ENCODE measurements at places on chromosomes 5 and 9.

- no peak for DNase-seq
These were observed 86.6 kb downstream of the SH3GL2 start for GRCh38 chr9:17665450-17665849.

- no peak for DNase-seq
These were observed 122.7 kb downstream of the GCNT1 start for GRCh38 chr9:76581731-76582130.

DNA sequence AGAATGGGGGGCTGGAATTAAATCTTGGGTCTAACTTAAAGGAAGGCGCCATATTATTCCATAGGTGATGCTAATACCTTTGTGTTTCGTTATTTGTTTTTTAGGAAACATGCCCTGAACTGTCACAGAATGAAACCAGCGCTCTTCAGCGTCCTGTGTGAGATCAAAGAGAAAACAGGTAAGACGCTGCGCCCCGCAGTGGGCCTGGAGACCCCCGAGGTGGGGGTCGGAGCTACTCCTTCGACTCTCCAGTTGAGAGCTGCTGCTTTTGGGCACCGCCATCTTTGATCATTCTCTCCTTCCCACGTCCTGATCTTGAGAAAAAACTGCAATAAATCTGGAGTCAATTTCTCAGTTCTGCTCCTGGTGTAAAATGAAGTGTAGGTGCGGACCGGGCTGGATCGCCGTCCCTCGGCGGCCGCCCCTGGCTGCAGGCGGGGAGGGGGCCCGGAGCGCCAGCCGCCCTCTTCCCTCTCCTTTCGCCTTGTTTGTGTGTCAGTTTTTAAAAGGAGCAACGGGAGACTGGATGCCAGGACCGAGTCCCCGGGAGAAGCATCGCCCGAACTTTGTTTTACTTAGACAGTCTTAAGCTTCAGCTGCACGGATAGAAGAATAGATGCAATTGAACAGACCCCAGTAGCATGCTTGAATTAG lies 1.4 kb downstream of the PBX3 start:
- DNase-seq: peak; percentile 23

GRCh38 chr9:38318759-38319495 lies 73.6 kb upstream of the ALDH1B1 start:
- no peak for DNase-seq

DNA sequence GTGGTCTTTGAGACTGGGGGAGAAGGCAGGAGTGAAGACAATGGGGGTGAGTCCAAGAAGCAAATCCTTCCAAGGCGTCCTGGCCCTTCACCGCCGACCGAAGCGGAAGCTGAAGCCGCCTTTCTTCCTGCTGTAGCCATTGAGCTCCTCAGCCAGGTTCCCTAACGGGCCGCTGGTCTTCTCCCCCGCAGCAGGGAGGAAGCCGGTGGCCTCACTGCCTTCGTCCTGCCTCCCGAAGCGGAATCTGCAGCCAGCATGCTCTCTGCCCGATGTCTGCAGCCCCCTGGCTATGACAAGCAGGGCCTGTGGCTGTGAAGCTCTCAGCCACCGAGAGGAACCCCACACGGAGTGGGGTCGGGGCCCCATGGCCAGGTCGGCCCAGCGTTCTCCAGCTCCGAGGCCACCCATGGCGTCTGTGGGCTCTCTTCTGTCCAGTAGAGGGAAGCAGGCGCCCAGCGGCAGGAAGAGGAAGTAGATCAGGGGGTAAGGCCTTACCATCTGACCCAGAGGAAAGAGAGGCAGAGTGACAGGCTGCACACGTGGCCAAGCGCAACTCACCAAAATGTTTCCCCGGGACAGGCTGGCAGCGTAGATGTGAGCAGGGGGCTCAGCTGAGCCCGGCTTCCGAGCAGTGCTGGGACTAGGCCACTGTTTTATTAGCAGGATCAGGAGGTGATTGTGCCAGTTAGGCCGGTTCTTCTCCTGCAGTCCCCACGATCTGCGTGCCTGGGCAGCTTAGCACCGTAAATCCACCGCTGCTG lies 3.1 kb downstream of the QRFP start:
- DNase-seq: no peak

- peak; percentile 70 for DNase-seq
These were observed 474.5 kb downstream of the LRRC70 start for GRCh38 chr5:63053019-63053638.

GRCh38 chr5:96699186-96699820 lies 37.1 kb downstream of the CAST start:
- no peak for DNase-seq

DNA sequence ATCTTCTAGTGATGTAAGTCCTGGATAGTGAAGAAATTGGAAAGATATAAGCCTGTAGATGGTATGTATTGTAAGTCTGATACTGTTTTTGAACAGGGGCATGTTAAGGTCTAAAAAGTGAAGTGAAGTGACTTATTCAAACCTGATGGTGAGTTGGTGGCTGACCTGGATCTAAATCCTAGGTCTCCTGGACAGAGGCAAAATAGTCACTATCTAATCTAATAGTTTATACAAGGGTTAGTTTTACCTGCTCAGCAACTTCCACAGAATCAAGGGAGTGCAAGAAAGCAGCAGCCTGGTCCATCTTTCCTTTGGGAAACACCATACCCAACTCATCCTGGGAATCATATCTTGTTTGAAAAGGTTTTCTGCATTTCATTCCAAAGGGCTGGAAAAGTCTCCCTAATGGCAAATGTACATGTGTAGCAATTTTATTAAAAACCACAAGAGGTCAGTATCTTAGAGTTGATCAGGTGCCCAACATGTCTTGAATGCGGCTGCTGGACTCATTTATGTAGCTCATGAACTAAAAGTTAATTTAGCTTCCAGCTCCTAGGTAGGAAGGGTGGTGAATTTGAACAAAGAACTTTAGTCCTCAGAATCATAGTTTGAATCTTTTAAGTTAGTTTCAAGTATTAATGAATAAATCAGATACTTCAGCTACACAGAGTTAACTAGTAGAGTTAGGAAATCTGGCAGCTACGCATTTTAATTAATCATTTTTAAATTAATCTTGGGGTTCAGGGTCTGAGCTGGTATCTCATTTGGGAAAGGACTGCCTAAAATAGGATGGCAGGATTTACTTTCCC lies 26.0 kb downstream of the SKP2 start:
- DNase-seq: no peak

DNA sequence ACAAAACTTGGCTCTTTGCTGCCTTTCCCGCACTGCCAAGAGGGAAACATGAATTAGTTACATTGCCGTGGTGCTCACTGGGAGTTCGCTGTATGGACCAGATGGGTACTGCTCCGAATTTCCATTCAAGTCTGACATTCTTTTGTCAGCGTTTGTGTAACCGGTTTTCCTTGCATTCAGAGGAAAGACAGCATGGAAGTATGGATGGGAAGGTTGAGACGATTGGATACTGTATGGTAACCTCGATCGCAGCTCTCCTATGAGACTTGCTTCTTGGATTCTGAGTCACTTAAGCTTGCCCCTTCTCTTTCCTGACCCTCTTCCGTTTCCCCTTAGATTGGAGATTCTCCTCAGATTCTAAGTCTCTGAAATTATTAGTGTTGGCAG lies 625 bp upstream of the UBLCP1 start:
- no peak for DNase-seq

DNA sequence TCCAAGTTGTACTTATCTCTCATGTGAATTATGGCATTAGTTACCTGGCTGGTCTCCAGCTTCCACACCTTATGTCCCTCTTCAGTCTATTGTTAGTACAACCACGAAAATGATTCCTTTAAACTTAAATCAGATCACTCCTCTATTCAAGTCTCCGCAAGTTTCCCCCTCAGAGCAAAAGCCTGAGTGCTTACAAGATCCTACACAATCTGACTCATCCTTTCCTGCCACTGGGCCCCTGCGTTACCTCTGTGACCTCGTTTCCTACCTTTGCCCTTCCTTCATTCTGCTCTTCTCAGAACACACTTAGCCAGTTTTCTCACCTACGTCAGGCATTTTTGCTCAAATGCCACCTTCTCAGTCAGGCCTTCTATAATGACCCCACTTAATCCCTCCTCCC lies 45.1 kb upstream of the GLIS3 start:
- no peak for DNase-seq

- no peak for DNase-seq
These were observed 688.9 kb upstream of the CDH9 start for GRCh38 chr5:27727254-27727653.

GRCh38 chr9:106757514-106757913 lies 105.5 kb upstream of the ZNF462 start:
- no peak for DNase-seq

- DNase-seq: no peak
These were observed 629 bp downstream of the CCNH start for GRCh38 chr5:87411973-87412629.

GRCh38 chr9:138015021-138015829 lies 137.6 kb downstream of the CACNA1B start:
- DNase-seq: no peak

DNA sequence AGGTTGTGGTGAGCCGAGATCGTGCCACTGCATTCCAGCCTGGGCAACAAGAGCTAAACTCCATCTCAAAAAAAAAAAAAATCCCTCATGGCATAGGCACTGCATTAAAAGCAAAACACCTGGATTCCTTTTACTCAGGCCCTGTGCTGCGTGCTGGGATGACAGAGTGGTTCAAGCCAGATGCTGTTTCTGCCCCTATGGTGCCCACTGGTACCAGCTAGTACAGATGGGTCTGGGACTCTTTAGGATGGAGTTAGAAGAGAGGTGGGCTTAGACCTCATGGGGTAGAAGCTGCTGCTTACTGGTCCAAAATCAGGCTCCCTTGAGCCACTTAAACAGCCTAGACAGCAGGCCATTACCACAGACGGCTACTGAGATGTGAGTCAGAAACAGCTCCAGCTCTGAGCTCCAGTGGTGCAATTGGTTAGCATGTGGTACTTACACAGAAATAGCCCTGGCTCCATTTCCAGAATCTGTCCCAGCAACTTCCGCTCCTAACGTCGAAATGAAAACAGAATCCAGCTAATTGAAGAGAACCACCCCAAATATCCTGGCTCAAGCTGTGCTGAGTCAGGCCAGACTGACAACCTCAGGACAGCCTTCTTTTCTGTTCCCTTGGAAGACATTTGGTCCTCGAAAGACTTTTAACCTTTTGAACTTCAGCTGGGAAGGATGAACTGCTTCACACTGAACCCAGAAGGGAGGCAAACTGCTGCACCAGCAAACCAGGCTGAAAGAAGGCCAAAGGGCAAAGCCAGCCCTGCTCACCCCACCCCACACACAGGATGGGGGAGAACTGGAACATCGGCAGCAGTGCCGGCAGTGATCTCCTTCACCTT lies 15.5 kb downstream of the C5orf15 start:
- DNase-seq: peak; percentile 50

DNA sequence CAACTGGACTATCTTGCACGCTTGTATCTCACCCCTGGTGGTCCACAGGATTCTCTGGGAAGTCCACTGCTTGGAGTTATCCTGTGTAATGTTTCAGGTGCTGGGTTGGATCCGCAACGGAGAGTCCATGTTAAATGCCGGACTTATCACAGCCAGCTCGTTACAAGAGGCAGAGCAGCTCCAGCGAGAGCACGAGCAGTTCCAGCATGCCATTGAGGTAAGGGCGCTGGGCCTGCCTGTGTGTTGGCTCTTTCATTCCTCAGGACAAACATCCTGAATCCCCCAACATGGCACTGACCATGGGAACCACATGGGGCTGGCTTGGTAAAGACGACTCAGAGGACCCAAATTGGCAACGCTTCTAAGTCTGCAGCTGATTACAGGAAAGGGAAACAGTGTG lies 214.8 kb upstream of the OTULINL start:
- no peak for DNase-seq

GRCh38 chr5:77231471-77232138 lies 21.1 kb downstream of the PDE8B start:
- no peak for DNase-seq

DNA sequence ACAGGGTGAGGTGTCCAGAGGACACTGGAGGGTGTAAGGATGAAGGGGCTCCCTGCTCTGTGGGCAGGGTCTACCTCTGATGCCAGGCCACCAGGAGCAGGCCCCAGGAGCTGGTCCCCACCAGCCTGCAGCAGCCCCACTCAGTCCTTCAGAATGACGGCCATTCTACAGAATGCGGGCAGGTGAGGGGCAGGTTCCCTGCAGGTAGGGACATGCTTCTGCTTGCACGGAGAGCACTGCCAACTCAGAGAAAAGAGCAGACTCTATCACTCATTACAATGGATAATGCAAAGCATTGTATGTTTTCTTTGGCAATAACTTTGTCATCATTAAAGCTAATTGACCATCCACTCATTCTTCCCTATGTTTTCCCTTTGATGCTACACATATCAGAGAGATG lies 39.0 kb downstream of the DDX31 start:
- no peak for DNase-seq

DNA sequence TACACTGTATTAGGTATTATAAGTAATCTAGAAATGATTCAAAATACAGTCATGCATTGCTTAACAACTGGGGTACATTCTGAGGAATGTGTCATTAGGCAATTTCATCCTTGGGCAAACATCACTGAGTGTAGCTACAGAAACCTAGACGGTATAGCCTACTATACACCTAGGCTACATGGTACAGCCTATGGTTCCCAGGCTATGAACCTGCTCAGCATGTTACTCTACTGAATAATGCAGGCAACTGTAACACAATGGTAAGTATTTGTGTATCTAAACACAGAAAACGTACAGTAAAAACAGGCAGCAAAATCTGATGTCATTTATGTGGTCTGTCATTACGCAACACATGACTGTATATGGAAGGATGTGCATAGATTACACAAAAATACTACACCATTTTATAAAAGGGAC lies 96.8 kb downstream of the RAPGEF6 start:
- DNase-seq: no peak

- DNase-seq: no peak
These were observed 69.6 kb downstream of the ADAMTSL1 start for GRCh38 chr9:18543406-18544192.

GRCh38 chr5:38455796-38456330 lies 100.6 kb downstream of the LIFR start:
- no peak for DNase-seq

DNA sequence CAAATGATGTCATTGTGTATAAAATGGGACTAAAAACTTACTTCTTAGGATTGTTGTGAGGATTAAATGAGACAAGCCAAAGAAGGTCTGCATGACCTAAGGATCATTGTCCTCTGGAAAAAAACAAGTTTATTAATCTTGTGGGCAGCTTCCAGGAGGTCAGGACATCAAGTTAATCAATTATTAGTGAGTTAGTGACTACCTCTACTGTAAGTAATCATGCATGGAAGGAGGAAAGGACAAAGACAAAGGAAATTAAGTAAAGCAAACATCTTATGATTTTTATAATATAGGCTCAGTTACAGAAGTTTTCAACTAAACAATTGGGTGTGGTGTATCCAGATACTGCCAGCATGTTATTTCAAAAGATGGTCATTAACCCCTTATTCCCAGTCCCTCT lies 129.3 kb upstream of the TUT7 start:
- no peak for DNase-seq

DNA sequence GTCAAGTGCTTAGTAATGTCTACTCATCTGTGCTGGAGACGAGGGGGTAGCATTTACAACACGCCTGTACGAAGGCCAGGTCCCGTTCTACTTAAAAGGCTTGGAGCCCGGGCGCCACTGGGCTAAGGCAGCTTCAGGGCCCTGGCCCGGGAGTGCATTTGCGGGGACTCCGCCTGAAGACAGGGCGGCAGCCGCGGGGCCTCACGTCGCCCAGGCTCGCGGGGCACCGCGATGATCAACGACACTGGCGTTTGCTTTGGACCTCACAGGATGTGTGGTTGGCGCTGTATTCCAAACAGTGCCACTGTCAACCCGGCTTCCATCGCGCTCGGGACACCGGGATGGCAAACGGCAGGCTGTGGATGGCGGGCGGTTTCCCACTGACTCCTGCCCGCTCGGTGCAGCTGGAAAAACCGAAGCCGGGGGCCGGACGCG lies 1.1 kb upstream of the TENT4A start:
- DNase-seq: peak; percentile 29

Data from ovary (tissue), 10 donors.